ENCODE measurements at places on chromosomes 1 and 21.

DNA sequence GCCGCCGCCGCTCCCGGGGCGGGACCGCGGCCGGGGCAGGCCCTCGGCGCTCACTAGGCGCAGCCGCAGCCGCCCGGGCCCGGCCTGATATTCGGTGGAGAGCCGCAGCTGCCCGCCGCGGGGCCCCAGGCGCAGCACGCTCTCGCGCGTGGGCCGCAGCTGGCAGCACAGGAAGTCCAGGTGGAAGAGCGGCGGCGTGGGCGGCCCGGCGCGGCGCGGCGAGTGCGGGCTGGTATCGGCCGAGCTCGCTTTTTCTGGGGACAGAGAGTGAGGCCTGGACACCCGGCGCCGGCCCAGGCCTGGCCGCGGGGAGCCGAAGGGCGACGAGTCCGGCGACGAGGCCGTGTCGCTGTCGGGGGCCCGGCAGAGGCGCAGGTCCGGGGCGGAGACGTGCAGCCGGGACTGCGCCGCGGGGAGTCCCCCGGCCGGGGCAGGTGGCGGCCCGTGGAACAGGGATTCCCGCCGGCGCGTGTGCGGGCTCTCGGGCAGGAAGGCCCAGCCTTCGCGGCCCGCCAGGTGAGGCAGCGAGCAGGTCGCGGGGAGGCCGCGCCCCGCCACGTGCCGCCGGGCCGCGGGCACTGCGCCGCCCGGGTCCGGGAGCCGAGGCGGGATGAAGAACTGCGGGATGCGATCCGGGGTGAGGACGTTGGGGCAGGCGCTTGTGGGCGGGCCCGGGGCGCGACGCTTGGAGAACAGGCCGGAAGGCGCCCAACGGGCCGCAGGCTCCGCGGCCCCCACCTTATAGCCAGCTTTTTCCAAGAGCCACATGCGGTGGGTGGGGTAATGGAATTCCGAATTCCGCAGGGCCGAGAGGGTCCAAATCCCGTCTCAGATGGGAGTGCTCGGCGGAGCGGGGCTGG is 1.2 kb downstream of the C2CD4D start:
- no peak for DNase-seq

- no peak for DNase-seq
Measured at GRCh38 chr1:25631750-25632485, 15.3 kb downstream of the MAN1C1 start.

- DNase-seq: no peak
Measured at GRCh38 chr1:91499904-91500755, 521 bp upstream of the CDC7 start.

DNA sequence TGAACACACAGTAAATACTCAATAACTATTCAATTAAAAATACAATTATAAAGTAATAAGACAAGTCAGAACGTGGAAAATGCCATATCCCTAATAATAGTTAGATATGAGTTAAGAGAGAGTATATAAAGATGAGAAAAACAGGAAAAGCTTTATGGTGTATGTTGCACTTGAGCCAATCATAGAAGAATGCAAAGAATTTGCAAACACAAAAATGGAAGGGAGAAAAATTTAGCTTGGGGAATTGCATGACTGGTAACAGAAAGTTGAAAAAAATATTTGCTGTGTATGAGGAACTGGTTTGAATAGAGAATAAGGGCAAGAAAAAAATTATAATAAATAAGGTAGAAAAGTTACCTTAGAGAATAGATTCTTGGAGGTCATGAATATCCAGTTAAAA is 739.6 kb upstream of the CXADR start:
- no peak for DNase-seq

DNA sequence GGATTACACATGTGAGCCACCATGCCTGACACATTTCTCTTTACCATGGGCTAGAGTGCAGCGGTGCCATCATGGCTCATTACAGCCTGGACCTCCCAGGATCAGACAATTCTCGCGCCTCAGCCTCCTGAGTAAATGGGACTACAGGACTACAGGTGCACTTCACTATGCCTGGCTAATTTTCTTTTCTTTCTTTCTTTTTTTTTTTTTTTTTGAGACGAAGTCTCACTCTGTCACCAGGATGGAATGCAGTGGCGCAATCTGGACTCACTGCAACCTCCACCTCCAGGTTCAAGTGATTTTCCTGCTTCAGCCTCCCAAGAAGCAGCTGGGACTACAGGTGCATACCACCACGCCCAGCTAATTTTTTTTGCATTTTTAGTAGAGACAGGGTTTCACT is 14.8 kb upstream of the KIF1B start:
- no peak for DNase-seq

GRCh38 chr1:161244888-161245287 is 6.9 kb upstream of the NR1I3 start:
- no peak for DNase-seq

DNA sequence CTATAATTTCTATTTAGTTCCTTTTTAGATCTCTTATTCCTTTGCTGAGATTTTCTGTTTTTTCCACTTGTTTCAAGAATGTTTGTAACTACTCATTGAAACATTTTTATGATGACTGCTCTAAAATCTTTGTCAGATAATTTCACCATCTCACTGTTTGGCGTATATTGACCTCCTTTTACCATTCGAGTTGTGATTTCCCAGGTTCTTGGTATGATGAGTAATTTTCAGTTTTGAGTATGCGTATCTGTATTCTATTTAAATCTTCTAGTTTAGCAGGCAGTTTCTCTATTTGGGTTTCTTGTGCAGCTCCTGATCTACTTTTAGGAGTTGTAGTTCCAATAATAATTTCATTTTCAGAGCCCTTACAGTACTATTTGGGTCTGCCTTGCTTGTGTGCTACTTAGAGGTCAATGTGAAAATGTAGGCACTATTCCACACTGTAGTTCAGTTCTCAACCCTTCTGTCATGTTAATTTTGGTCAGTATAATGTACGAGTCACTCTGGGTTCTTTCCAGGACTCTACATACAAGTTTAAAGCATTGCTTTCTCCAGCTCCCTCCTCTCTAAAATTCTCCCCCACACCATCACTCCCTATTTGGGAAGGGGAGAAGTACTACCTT is 115.5 kb downstream of the ACBD6 start:
- no peak for DNase-seq

GRCh38 chr1:63645317-63645716 is 52.1 kb downstream of the PGM1 start:
- peak; percentile 18 for DNase-seq

GRCh38 chr1:100969327-100969726 is 56.3 kb downstream of the DPH5 start:
- DNase-seq: no peak

DNA sequence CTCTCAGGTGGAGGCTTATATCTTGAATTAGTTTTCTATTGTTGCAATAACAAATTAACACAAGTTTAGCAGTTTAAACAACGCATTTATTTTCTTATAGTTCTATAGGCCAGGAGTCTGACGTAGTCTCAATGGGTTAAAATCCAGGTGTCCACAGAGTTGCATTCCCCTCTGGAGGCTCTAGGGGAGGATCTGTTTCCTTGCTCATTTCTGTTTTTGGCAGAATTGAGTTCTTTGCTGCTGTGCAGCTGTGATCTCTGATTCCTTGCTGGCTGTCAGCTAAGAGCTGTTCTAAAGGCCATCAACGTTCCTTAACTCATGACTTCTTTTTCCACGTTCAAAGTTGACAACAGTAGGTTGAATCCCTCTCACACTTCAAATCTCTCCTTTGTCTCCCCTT is 31.8 kb downstream of the S100A10 start:
- DNase-seq: no peak
